ENCODE measurements at places on chromosomes 5 and 9.
A peak's percentile ranks its signal among the peaks of the same experiment; 100 is the strongest.

- DNase-seq: no peak
These were observed 273.7 kb upstream of the DMRT1 start for GRCh38 chr9:567747-568305.

DNA sequence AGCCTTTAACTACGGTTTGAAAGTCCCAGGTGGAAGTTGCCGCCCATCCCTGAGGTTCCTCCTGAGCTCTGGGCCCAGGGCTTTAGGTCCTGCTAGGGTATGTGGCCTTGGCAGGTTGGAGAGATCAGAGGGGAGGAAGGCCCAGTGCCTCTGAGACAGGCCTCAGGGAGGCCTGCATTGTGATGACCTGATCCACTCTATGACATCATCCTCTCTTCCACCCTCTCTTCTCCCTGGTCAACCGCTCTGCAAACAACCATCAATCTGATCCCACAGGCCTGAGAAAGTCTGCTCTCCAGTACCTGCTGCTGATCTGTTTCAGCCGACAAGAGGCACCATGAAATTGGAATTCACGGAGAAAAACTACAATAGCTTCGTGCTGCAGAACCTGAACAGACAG lies at the start of gene CCIN:
CCIN (plus strand) TSS at position 223 of the 400 bp plus-strand sequence; CDS start at position 338, 115 bp downstream.
- DNase-seq: no peak

DNA sequence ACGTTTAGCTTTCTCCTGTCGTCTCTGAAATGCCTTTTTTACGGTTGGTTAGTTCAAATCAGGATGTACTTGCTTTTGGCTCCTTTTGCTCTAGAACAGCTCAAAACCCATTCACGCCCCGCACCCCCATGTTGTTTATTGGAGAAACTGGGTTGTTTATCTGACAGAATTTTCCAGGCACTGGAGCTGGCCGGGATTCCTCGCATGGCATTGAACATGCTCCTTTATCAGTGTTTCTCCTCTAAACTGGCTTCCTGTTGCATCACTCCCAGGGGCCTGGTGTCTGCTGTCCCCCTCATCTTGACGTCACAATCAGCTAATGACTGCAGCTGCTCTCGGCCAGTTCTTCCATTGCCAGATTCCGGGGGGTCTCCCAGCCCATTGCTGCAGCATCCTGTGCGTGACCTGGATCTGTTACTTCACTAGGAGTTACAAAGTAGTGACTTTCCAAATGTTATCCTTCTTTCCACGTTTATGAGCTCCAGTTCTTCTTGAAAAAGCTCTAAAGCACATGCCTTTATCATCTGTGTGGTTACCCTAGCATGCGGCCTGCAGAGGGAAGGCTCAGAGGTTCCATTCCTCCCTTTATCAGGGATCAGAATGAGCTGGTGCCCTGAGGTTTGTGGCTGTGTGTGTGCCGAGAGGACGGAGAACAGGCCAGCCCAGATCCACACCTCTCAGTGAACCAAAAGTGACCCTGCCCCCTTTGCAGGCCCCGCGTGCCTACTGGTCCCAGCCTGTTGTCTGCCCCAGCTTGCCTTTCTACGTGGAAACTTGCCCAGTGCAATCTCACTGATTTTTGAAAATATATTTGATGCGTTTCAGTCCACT lies 27.5 kb downstream of the FAM163B start:
- no peak for DNase-seq

DNA sequence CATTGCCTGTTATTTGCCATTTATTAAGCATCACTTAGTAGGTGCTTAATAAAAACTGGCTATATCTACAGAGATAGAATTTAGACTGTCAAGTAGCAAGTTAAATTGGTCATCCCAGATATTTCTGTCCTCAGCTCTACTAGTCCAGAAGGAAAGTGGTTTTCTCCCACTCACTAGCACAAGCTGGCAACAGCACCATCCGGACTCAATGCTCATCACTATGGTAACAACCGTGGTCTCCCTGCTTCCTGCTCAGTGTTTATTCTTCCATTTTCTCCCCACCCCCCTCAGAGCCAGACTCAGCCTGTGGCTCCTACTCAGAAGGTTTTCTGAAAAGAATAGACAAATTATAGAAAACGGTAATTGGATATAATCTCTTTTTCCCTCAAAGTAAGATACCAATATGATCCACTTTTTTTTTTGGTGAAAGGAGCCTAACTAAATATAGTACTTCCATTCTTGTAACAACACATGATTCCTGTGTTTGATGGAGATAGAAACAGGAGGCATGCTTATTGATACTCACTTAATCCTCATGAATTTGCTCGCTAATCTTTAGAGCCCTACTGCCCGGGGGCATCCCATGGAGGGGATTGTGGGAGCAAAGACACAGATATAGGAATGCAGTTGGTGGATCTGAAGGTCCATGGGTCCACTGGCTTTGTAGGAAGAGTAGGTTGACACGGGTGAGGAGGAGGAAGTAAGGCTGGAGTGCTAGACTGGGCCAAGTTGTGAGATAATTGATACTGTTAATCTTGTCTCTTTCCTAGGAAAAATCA lies 191.4 kb downstream of the MAN2A1 start:
- DNase-seq: no peak

DNA sequence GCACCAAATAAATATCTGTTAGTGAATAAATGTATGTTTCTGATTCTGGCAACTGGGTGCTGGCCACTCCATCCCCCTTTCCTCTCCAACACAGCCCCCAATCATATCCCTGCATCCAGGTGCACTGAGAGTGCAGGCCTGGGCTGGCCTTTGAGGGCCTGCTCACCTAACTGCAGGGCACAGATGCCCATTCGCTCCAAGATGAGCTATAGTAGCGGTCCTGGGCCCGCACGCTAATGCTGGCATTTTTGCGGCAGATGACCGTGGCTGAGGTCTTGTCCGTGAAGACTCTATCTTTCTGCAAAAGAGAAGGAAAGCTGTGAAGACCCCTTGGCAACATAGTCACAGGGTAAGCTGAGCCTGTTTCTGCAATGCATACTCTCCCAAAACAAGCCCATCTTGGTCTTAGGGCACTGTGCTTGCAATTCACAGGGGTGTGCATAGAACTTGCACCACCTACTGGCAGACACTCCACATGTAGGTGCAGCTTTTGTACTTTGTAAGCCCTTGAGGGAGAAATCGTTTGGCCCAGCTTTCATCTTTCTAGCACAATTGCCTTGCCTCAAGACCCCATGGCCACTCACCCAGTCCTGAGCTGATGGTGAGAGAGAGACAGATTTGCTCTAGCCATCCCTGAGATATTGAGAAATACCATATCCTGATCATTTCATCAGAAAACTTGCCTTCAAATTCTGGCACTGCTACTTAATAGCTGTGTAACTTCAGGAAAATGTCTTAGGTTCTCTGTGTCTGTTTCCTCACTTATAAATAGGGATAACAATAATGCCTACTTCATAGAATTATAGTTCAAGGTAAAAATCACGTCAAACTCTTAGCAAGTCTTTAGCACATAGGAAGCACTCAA lies 13.5 kb downstream of the IL12B start:
- peak; percentile 79 for DNase-seq

DNA sequence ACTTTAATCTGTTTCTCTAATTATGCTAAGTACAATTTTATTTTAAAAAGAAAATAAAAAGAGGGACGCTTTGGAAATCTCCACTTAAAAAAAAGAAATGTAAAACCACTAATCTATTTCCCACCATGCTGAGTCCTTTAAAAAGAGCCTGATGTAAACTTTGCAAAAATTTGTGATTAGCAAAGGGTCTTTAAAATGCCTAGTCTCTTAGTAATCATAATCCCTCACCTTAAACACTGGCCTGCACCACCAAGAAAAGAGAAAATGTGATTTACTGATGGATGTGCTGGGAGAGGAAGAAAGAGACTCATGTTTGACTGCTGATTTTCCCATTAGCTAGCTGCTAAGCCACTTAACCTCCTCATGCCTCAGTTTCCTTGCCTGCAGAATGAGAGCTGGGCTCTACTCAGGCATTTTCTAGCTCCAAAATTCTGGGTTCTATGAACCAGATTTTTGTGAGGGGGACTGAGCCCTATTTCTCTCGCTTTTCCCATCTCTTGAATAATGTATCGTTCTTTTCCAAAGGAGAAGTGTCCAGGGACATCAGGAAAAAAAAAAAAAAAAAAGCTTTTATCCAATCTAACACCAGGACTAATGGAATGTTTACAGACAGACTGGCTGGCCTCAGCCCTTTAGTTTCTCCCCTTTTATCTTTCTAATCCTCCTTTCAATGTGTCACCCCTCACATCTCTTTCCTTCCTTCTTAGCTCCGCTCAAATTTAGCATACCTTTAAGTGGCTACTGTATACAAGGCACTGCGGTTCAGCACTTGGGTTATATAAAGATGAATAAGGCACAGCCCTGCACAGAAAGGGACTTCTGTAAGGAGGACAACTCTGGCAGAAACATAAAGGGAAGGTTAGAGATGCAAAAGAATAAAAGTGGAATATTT lies 312.4 kb downstream of the ARL15 start:
- no peak for DNase-seq

DNA sequence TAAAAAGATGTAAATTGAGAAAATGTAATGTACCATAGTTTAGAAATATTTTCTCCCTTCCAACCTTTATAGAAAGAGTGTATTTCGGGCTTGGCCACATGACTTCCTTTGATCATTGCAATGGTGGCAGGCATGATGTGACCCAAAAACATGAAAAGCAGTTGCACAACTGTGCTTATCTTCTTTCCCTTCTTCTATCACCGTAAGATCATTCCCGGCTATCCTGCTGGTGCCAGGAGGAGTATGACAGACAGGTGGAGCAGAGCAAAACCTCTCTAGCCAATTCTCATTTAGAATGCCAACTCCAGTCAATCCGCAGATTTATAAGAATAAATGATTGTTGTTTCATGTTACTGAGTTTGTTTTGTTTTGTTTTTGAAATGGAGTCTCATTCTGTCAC lies 10.6 kb upstream of the TESK1 start:
- no peak for DNase-seq

DNA sequence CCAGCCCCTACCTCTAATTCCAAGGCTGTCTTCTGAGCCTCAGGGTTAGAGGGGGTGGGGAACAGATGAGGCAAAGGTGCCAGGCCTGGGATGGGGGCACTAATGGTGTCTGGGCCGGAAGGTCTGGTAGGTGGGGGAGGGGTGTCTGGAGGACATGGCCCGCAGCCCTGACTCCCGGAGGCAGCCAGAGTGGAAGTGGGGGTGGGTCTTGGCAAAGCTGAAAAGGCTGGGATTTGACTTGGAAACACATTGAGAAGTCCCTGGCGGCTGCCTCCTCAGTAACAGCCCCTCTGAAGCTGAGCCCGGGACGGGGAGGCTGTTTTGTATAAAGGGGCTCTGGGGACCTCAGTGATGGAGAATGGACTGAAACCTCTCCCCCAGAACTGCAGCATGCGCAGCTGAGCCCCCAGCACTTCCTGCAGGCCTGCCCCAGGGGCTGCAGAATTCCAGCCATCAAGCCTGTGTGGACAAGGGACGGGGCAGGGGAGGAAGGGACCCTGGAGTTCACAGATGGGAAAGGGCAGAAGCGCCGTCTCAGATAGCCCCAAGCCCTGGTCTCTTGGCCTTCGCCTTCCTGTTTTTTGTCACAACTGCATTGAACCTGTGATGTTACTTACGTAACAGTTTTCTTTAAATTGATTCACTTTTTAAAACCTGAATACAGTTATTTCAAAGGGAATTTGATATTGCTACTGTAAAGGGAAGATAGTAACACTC lies 49.3 kb upstream of the SYNPO start:
- DNase-seq: no peak

DNA sequence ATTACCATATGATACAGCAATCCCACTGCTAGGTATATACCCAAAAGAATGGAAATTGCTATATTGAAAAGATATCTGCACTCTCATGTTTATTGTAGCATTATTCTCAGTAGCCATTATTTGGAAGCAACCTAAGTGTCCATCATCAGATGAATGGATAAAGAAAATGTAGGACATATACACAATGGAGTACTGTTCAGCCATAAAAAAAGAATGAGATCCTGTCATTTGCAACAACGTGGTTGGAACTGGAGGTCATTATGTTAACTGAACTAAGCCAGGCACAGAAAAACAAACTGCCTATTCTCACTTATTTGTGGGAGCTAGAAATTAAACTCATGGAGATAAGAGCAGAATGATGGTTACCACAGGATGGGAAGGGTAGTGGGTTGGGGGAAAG lies 63.1 kb upstream of the TTC23L start:
- DNase-seq: no peak

DNA sequence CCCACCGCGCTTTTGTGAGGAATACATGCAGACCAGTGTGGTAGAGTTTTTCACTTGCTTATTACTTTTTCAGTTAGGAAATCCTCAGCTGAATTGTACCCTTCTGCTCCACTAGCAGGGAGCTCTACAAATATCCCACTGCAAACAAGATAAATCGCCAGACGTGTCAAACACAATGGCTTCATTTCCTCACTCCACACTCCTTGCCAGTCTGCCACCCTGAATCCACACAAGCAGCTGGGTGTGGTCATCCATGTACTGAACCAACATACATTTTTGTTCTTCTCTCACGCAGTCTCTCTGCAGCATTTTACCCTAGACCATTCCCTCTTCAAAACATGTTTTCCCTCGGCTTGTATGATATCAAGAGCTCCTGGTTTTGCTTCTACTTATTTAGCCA lies 3.7 kb upstream of the ROR2 start:
- no peak for DNase-seq

- no peak for DNase-seq
These were observed 28.1 kb downstream of the TTC23L start for GRCh38 chr5:34866989-34867471.

DNA sequence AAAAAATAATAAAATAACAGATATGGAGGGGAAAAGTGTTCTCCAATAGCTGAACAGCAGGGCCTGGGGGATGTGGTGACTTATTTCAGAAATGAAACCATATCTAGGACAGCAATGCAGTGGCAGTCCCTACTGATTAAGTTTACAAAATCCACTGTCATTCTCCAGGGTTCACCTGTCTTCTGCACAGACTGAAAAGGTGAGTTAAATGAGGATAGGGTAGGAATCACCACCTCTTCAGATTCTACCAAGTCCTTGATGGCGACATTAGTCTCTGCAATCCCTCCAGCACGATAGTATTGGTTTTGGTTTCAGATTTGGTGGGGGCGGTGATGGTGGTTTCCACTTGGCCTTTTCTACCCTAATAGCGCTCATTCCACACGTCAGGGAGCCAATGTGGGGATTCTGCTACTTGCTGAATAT lies 32.3 kb upstream of the NPM1 start:
- no peak for DNase-seq

- no peak for DNase-seq
These were observed 7.9 kb upstream of the JADE2 start for GRCh38 chr5:134517553-134517952.

- no peak for DNase-seq
These were observed 95.1 kb downstream of the PBX3 start for GRCh38 chr9:125842242-125842641.

GRCh38 chr9:81874250-81874649 lies 54.0 kb upstream of the SPATA31D4 start:
- DNase-seq: no peak
